ENCODE measurements at places on chromosomes 6 and 20. TPM values are rescaled to one million over a fixed set of nuclear protein-coding genes. Genes with fewer than 3 reads are reported as not detected.

GRCh38 chr6:80338201-80338836 is 231.8 kb downstream of the BCKDHB start:
- DNase-seq, result peak; percentile 80

DNA sequence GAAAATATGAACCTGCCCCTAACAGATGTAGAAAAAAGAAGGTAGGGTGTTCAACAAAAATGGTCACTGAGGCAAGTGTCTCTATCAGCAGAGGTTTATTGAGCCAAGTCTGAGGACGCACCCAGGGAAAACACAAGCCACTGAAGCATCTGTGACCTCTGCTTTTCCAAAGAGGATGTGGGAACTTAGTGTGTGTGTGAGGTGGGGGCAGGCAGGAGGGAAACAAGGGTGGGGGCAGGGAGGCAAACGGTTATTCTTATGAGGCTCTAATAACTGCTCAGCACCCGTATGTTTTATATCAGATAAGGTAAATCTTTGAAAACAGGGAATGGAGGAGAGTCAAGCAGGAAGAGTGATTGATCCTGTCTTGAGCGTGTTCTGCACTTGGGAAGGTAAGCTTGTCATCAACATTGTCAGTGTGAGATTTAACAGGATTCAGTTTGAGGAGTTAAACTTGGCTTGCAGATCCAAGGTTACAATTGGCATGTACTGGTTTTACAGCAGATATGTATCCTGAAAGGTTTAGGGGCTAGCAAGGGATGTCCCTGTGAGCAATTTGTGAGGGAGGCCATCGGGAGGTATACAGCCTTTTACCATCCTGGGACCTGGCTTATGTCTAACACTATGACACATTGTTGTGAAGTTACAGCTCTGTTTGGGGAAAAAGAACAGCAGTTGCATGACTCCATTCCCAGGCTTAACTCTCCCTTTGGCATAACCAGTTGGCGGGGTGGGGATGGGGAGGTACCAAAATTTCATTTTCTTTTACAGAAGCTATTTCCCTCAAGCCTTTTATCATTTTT is 33.7 kb downstream of the NINL start:
- no peak for DNase-seq

- DNase-seq, result no peak
Observed at GRCh38 chr6:38959138-38959537, 89.4 kb upstream of the GLP1R start.

- peak; percentile 82 for DNase-seq
Observed at GRCh38 chr20:5065879-5066383, 53.8 kb downstream of the PCNA start.

DNA sequence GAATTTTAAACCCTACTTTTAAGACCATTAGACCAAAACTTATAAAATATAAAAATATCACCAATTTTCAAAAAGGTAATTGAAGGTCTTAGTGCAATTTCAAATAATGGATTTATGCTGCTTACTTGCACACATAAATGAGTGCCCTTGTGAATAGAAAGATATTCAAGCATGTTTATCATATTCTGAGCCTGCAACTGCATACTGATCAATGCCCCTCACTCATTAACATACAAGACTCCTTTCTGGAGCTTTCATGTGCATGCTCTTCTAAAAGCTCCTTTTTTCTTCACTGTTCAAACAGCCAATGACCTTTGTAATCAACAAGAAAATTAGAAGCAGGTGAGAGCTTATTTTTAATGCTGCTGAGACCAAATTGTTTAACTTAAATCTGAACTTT is 1139.3 kb downstream of the HACE1 start:
- DNase-seq, result no peak

PNLDC1 gene
- total RNA-seq, result 0.71 TPM

GMEB2 gene
- 18.8 TPM for total RNA-seq
